Ecto neural progenitor cell (in vitro differentiated cells): ENCODE measurements at places on chromosomes 1 and 21.
A peak's percentile ranks its signal among the peaks of the same experiment; 100 is the strongest.

DNA sequence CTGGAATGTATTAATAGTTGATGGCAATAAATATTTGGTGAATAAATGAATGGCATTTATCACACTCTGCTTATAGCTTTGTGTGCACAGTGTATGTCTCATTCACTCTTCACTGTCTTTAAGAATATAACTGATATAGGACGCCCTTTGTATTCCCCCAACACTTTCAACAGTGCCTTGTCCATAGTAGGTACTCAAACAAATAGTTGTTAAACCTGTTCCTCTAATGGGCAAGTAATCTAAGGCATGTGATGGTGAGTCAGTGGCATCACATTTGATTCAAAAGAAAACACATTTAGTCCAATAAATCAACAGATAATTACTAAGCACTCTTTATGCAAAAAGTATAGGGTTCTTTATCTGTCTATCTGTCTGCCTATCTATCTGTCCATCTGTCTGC is 11.2 kb upstream of the RXRG start:
- no peak for DNase-seq

DNA sequence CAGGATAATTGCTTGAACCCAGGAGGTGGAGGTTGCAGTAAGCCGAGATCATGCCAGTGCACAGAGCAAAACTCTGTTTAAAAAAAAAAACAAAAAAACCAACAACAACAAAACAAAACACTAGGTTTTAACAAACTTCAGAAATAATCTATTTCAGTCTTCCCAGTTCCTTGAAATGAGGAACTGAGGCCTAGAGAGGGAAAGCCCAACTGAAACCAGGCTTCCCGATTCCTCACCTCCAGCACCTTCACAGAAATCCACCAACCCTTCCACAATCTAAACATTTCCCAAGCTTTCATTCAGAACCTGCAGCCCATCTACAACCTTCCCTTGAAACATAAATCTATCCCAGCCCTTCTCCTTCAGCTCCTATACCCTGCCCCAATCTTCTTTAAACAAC is 612 bp upstream of the CD52 start:
- no peak for DNase-seq

- no peak for DNase-seq
Measured at GRCh38 chr1:12095452-12096263, 32.6 kb downstream of the TNFRSF8 start.

GRCh38 chr1:207815913-207816291 is 64.0 kb downstream of the CD46 start:
- no peak for DNase-seq

DNA sequence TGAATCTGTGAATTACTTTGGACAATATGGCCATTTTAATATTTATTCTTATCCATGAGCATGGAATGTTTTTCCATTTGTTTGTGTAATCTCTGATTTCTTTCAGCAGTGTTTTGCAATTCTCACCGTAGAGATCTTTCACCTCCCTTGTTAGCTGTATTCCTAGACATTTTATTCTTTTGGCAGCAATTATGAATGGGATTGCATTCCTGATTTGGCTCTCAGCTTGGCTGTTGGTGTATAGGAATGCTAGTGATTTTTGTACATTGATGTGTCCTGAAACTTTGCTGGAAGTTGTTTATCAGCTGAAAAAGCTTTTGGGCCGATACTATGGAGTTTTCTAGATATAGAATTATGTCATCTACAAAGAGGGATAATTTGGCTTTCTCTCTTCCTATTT is 44.2 kb upstream of the NEGR1 start:
- DNase-seq, result no peak

DNA sequence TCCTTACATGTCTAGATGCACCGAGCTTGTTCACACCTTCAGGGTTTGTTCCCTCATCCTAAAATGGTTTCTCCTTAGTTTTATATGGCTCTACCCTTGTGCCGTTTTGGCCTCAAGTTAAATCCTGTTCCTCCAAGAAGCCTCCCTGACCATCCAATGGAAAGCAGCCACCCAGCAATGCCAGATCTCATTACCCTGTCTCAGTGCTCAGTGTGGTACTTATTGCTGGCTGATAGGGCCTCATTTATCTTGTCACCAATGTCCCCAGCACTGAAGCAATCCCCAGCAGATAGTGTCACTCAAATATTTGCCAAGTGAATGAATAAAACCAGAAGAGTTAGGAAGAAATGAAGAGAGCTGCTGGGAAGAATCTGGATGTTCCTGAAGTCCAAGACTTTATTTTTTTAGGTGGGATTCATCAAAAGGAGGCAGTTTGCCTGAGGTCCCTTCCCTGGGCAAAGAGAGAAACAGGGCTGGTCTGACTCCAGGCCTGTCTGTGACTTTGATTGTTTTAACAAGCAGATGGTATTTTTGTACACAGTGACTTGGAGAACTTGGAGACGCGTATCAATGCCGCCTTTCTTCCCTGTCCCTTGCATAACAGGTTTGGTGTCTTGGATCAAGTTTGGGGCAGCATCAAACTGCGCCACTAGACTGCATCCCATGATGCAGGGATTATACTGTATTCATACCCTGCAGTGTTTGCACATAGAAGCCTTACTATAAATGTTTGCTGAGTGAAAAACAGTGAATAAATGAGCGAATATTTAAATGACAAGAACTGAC is 221.2 kb downstream of the DISC1 start:
- DNase-seq, result no peak

GRCh38 chr1:230061801-230062200 is 5.2 kb upstream of the GALNT2 start:
- DNase-seq, result no peak

- DNase-seq, result peak; percentile 94
Measured at GRCh38 chr1:17125756-17126237, 6.5 kb upstream of the PADI2 start.

DNA sequence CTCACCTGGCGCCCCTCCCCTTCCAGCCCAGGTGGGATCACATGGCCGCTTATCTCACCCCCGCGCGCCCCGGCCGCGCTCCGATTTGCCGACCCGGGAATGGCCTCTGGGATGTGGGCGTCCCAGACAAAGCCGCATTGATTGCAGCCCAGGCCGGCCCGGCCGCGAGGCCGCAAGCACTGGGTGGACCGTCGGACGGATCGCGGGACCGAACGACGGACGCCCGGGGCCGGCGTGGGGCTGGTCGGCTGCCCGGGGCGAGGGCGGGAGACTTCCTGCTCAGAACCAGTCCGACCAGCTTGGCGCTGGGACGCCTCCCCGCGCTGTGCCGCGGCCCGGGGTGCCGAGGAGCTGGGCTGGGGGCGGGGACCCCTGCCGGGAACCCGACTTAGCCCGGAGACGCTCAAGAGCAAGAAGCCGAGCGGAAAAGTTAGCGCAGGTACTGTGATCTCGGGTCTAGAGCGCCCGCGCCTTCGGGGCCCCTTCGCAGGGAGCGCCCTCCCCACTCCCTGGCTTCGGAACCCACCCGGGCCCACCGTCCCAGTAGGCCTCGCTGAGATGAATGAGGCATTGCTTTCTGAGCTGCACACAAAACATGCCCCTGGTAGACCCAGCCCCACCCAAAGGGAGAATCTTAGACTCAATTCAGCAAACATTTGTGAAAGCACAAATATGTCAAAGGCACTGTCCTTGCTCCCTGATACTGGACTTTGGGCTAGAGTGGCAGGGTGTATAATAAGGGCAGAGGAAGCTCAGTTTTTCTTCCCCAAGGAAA is 415 bp upstream of the LAD1 start:
- DNase-seq, result peak; percentile 70
